ENCODE measurements at places on chromosomes 6 and 20.
A peak's percentile ranks its signal among the peaks of the same experiment; 100 is the strongest.

DNA sequence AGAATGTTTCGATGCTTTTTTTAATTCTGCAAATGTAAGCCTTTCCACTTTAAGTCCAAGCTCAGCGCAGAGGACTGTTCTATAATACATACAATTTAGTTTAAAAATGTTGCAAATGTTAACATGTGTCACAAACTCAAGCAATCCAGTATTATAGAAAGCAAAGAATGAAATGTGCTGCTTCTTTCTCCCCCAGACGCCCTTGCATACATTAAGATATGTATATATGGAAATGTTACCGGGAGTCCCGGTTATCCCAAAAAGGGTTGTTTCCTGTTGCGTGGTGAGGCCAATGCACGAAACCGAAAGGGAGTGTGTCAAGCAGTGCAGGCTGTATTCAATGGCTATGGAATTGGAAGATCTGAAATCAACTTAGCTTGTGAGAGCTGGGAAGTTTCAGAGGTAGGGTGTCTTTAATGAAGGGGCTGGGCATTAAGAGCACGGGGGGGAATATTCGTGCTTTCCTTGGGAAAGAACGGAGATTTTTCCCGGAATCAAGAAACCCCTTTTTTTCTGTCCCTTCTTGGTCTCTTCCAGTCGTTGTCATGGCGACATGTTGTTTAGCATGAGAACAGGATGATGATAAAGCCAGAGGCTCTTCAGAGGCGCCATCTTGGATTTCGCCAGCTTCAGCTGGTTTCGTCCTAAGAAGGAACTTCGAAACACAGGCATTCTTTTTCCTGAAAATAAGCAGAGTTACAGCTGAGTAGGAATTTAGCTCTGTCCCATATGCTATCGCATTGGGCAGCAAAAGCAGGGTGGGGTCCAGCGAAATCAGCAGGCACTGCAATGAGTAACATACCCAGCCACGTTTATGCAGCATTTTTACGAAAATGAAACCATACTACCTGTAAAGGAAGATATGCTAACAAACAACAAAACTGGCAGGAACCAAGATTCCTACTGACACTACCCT lies 10.1 kb upstream of the NQO2 start:
- peak; percentile 54 for DNase-seq

DNA sequence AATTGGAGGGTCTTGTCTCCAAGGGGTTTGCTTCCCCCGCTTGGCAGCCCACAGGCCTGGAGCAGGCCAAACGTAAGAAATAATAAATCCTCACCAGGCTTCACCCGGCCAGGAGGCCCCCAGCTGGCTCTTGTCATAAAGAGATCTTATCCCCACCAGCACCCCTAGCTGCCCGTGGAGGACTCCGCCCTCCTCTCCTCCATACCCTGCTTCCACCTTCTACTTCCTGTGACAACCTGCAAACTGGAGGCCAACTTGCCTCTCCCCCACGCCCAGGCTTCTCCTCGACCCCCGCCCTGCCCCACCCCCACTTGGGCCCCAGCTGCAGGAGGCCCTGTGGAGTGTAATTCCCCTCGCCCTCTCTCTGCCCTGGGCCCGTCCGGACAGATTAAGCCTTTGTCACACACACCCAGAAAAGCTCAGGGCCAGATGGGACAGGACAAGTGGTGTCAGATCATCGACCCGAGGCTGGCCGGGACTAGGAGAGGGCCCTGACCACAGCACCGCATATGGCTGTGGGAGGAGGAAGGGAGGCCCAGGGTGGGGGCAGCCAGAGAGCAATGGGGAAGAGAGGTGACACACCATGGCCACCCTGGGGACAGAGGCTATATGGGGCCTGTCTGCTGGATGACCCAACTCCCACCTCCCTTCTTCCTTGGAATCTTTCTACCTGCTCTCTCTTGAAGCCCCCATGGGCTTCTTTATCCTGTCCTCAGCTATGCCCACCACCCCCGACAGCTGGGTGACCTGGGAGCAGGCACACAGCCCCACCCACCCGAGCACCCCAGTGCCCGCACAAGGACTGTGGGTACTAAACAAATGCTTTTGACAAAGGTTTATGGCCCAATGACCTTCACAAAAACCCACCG lies 3.9 kb downstream of the NOL4L start:
- no peak for DNase-seq

DNA sequence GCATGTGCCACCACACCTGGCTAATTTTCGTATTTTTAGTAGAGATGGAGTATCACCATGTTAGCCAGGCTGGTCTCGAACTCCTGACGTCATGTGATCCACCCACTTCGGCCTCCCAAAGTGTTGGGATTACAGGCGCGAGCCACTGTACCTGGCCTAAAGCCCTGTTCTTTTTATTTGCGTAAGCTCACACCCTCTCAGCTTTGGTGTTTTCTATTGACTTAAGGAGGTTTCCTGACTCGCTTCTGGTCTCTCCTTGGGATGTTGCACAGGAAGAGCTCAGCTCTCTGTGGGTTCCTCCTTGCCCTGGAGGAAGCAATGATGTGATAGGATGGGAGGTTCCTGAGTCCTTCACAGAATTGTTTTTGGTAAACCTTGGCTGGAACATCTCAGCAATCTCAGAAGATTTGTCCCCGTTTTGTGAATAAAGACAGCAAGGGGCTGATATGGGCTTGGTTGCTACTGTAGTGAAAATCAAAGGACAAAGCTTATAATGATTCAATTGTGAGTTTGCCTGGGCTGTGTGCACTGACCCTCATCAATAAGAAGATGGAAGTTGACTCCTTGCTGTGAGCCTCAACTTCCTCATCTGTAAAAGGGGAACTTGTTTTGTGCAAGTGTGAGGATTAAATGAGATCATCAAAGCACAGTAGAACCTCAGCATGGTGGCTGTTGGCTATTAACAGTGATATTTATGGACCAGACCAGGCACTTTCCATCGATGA lies 27.0 kb downstream of the TOX2 start:
- no peak for DNase-seq

- DNase-seq, result no peak
These were observed 771.9 kb upstream of the DEFB115 start for GRCh38 chr20:30485331-30486102.

DNA sequence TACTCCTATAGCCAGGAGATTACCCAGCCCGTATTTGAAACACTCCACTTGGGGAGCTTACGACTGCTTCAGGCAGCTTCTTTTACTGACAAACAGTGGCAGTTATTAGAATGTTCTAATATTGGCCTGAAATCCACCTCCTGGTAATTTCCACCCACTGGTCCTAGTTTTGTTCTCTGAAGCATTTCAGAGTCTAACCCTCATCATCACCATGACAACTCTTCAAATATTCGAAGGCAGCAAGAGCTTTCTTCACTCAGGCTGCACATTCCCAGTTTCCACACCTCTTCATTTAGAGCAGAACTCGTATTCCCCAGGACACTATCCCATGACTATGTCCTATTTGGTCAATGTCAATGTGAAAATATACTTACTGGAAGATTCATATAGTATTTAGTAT lies 325.6 kb downstream of the UBE3D start:
- no peak for DNase-seq

DNA sequence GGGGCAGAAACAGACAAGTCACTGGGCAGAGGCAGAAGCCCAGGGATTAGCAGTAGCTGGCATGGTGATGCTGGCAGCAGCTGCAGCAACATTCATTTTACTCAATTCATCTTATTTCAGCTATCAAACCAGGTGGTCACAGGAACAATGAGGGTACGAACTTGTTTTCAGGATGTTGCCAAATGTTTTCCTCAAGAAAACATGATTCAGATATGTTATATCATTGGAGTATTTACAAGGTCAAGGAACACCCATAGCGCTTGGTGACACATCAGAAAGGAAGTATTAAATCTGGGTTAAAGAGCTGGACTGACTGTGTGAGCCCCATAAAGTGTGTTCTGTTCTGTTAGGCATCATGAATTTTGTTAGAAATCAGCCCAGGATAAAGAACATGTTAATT lies 456.9 kb upstream of the ID4 start:
- DNase-seq, result no peak

DNA sequence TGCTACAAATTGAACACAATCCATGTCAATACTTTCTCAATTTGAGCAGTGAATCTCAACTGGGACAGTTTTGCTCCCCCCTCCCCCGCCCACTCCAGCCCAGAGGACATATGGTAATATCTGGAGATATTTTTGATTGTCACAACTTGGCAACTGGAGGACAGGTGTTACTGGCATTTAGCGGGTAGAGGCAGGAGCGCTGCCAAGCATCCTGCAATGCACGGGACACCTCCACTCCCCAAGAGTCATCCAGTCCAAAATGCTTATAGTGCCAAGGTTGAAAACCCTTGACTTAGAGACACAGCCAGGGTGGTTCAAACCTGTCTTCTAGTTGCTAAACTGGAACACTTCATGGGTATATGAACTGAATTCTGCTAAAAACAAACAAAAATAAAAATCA lies 26.9 kb upstream of the LRRC1 start:
- DNase-seq, result no peak

GRCh38 chr20:43658723-43659419 lies 8.0 kb upstream of the MYBL2 start:
- no peak for DNase-seq

GRCh38 chr6:125516644-125517043 lies 214.9 kb upstream of the HDDC2 start:
- no peak for DNase-seq

- DNase-seq, result no peak
These were observed 936 bp upstream of the TMX4 start for GRCh38 chr20:8020314-8021079.

- DNase-seq, result no peak
These were observed 32.3 kb downstream of the ID4 start for GRCh38 chr6:19869464-19869863.

Measured in stimulated activated CD8-positive, alpha-beta memory T cell treated with anti-CD3 and anti-CD28 coated beads, Interleukin-7, amount 100 ng/mL, for 1 hour (primary cell).